ENCODE measurements at places on chromosomes 12 and 14.

DNA sequence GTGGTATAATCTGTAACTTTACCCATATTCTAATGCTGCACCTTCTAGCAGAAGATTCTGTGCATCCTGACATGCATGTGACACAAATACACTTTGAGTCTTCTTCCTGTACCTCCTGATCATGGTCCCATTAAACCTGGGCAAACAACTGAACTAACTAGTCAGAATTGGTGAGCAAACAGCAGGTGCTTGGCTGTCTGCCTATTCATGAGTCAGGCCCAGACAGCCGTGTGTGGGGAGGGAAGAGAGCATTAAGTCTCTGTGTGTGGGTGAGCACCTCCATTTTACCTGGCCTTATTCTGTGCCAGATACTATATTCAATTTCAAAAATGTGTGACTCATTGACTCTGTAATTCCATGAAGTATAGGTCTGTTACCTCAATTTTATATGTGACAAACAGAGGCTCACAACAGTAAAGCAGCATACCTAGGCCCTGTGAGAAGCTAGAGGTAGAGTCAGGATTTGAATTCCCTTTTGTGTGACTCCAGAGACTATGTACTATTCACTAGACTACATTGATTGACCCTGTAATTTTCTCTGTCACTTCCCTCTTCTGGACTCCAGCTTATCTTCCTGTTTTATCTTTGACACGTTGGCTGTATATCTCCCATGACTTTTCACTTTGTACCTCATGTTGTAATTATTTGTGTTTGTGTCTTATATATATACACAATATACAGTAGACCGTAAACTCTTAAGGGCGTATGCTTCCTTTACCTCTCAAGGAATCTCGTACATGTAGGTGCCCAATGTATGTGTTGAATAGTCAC is 32.2 kb downstream of the SUSD6 start:
- peak; percentile 89 for DNase-seq

DNA sequence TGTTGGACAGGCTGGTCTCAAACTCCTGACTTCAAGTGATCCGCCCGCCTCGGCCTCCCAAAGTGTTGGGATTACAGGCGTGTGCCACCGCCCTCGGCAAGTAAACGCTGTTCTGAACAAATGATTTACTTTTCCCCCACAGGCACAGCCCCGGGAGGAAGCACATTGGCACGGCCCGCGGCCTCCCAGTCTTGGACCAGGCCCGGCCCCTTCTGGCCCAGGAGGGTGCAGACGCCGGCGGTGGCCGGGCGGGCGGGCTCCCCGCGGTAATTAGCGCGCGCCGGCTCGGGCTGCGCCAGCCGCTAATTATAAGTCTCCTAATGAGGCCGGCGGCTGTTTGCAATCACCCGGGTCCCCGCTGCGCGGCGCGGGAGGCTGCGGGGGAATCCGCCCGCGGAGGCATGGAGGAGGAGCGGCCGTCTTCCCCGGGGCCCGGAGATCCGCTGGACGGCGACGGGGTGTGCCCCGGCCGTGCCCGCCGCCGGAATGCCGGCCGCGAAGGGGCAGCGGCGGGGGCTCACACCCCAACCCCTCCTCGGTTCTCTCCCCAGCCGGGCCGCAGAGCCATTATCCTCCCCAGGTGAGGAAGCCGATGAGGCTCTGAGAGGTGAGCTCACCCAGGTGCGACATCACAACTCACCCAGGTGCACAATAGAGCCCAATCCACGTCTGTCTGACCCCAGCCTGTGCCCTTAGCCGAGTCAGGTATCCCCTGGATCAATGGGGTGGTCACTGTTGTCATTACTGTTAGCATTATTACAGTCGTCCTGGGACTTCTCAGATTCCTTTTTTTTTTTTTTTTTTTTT is 3.3 kb upstream of the POP5 start:
- peak; percentile 30 for DNase-seq

DNA sequence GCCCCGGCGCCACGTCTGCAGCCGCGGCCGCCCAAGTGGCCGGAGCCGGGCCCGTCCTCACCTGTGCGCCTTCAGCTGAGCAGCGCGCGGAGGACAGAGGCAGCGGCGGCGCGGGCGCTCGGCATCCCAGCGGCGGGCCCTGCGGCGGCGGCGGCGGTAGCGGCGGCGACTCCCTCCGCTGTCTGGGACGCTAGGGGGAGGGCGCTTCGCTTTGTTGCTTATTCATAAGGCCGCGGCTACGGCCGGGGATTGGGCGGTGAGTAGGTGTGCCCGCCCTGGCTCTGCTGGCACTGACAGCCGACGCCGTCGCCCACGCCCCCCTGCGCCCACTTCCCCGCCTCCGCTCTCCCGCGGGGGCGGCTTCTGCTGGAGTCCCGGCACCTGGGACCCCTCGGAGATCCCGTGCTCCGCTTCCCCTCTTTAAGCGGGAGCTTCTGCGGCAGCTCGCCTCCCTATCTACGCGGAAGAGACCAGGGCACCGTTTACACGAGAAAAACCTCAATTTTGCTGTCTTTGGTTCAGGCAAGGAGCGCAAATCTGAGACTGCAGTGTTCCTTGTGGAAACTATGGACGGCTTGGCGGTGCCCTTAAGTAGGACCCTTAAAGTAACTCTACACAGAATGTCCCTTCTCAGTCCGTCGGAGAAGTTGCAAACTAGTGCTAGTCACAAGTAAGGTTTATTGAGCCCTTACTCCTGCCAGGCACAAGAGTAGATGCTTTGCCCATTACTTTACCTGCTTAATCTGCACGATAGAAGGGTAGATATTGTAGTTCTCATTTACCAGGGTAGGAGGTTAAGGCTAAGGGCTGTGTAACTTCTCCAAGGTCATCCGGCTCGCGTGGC is at the start of gene ARMH4:
TSS of gene ARMH4 (minus strand) at position 200 of the 844 bp plus-strand sequence. CDS start 12,855 bp downstream, outside the sequence.
- peak; percentile 81 for DNase-seq

GRCh38 chr12:98656289-98657101 is 11.4 kb downstream of the APAF1 start:
- peak; percentile 26 for DNase-seq

DNA sequence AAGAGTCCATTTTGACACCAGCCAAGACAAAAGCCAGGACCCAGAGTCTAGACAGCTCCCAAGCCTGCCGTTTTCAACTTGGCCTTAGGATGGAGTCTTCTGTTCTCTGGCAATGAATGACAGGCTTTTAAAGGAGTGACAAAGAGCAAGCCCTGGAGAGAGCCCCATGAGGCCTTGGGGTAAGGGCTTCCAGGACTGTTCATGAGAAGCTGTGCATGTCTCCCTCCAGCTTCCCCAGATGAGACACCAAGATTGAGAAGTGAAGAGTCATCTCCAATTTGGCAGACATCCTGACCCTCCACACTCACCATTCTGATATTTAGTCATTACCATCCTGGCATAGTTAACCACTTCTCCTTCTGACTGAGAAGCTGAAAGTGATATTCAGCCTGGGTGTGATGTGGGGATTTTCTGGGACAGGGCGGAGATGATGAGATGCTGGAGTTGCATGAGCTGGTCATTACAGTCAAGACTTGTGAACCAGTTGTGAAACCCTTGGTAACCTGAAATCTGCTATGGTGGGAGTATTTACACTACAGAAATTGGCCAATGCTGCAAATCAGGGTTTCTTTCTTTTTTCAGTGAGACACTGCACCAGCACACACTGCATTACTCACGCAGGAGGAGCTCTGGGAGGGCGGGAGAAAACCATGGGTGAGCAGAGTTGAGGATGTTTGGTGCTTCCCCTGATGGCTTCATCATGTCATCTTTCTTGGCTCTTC is 77.8 kb downstream of the VCPKMT start:
- no peak for DNase-seq

- DNase-seq = no peak
Observed at GRCh38 chr12:46185686-46186085, 83.2 kb downstream of the SLC38A1 start.

DNA sequence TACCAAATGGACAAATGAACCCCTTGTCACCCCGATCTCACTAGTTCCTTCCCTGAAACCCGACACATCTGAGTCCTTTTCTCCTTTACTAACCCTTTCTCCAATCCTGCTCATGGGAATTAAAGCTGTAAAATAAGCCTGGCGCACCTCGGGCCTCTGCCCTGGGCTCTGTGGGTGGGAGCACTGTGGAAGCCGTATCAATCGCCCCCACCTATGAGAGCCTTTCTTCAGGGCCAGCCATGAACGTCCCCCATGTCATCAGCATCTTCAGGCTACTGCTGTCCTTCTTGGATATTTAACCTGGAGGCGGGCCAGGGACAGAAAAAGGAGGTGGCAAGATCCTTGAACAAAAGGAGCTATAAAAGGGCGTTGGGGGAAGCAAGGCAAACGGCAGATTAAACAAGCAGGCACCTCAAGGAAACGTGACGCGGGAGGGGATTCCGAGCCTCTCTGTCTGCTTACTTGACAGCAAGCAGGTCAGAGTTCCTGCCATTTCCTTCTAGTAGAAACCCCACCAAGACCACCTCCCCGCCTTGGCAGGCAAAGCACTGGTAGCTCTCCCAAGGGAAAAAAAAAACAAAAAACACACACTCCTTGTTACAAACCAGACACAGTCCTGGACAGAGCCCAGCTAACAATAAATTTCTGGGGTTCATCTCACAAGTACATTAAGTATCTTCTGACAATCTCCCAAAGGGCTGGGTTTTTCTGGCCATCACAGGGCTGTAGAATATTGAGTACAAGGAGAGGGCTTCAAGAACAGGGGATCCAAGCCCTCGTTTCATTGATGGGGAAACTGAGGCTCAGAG is 62.9 kb downstream of the DPF3 start:
- peak; percentile 24 for DNase-seq

GRCh38 chr12:104650541-104650940 is 193.8 kb downstream of the CHST11 start:
- peak; percentile 80 for DNase-seq

DNA sequence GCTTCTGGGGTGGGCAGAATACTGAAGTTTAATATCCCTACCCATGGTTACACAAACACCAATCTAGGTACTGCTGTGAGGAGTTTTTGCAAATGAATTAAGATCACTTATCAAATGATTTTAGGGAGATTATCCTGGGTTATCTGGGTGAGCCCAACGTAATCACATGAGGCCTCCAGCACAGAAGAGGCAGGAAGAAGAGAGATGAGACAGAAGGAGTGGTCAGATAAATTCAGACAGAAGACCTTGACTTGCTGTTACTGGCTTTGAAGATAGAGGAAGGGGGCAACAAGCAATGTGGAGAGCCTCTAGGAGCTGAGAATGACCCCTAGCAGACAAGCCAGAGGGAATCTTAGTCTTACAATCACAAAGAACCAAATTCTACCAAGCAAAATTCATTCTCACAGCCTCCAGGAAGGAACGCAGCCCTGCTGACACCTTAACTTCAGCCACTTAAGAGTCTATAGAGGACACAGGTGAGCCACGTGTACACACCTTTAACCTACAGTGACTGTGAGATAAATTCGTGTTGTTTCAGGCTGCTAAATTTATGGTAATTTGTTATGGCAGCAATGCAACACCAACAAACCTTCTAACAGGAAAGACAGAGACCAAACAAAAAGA is 49.4 kb downstream of the FERMT2 start:
- DNase-seq = no peak

DNA sequence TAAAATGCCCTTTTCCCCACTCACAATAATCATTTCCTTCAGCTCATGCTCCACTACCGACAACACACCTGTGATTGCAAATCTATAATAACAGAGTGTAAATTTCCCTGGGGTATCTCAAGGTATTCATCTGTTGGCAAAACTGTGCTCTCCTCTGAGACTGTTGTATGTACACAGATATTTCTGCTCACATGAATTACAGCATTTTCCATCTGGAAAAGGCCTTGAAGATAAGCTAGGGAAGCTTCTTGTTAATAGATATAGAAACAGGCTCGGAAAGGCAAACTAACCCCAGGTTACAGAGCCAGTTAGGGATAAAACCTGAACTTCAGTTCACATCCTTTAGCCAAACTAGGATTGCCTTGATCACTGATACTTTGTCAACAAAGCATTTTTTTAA is 210.4 kb upstream of the KRR1 start:
- DNase-seq = peak; percentile 32

DNA sequence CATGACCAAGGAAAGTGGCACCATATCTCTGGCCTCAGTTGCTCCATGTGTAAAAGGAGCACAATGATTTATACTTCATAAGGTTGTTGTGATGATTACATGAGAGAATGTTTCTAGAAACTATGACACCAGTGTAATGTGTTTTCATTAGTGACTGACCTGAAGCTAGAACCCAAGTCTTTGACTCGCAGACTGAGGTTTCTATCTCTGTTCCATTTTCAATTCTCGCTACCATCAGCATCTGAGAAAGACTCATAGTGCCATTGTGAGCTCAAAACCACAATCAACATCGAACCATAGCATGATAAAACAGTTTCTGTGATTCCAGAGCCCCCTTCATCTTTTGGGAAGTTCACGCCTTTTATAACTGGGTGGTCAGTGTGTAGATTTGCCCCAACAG is 53.8 kb downstream of the STAB2 start:
- no peak for DNase-seq

DNA sequence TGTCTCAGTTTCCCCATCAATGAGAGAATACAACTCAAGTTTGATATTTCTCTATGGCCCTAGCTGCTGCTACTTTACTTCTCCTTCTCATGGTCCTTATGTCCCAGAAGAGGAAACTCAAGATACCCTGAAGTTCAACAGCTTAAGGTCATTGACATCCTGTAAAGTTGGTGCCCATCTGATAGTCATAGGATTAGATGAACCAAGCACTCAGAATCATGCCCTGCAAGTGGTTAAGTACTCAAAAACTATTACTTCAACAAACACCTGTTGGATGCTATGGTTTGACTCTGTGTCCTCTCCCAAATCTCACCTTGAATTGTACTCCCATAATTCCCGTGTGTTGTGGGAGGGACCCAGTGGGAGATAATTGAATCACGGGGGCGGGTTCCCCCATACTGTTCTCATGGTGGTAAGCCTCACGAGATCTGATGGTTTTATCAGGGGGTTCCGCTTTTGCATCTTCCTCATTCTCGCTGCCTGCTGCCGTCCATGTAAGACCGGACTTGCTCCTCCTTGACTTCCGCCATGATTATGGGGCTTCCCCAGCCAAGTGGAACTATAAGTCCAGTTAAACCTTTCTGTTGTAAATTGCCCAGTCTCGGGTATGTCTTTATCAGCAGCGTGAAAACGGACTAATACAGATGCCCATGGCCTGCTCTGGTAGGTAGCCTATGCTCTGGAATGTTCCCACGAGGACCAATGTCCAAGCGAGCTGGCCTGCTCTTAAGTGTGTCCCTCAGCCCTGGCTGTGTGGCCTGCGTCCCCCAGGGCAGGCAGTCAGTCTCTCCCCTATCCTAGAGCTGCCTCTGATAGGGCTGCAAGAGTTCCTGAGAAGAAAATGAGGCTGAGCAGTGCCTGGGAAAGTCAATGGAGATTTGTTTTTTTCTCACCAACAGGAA is 18.1 kb downstream of the CAMKK2 start:
- peak; percentile 94 for DNase-seq

GRCh38 chr12:47551426-47551851 is 154.4 kb downstream of the RPAP3 start:
- DNase-seq = no peak

- no peak for DNase-seq
Observed at GRCh38 chr14:31884776-31885379, 192.2 kb upstream of the ARHGAP5 start.

All from endothelial cell of umbilical vein (primary cell).